ENCODE measurements at places on chromosomes 1 and 21.

DNA sequence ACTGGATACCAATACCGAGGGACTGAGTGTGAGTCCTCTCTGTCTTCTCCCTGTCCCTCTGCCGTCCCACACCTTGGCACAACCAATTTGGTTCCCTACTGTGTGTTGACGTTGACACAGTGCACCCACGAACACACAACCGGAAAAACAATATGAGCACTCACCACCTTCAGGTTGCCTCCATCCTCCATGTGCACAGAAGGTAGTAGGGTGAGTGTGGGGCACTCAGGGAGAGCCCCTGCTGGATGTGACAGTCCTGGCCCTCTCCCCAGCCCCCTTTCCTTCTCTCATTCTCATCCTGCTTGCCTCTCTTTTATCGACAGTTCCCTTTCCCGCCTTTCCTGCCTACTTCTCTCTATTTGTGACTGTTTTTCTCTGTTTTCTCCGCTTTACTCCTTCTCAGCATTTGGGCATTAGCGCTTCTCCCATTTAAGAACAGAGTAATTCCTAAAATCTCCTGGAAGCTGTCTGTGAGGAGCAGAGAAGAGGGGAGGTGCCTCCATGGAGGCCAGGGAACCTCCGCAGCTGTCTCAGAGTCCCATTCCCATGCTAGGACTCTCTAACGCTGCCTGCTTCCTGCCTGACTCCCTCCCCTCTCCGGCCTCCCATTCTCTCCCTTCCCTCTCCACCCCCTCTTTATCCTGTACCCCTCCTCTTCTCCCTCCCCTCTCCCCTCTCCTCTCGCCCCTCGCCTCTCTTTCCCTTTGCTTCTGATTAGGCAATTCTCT is 16.4 kb downstream of the CADM3 start:
- peak; percentile 33 for DNase-seq

DNA sequence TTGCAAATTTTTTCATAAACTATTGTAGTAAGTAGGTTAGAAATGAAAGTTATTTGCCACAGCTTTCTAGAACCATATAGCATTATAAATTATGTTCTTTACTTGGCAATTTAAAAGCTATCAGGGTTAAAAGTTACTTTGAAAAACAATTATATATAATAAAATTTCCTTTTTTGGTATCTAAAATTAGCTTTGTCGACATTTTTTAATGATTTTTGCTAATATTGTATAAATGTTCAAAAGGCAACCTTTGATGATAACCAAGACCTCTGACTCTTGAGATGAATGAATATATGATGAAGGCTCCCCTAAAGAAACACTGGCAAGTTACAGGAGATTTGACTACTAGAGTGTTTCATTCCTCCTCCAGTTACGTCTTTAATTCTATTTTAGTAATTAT is 121.2 kb downstream of the CDC42BPA start:
- DNase-seq: no peak

- DNase-seq: no peak
These were observed 4.3 kb downstream of the TRIM46 start for GRCh38 chr1:155177918-155178281.

DNA sequence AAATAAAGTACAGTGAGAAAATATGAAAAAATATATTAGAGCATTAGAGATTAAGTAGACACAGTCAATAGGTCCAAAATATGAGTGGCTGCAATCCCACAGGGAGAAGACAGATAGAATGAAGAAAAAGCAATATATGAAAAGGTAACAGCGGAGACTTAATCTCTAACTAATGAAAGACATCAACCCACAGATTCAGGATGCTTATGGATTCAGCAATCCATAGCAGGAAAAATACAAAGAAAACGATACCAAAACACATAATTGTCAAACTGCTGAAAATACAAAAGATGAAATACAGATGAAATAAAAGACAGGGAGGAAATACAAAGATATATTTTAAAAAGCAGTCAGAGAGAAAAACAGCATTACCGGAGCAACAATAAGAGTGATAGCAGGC is 56.7 kb upstream of the SLFNL1 start:
- no peak for DNase-seq

DNA sequence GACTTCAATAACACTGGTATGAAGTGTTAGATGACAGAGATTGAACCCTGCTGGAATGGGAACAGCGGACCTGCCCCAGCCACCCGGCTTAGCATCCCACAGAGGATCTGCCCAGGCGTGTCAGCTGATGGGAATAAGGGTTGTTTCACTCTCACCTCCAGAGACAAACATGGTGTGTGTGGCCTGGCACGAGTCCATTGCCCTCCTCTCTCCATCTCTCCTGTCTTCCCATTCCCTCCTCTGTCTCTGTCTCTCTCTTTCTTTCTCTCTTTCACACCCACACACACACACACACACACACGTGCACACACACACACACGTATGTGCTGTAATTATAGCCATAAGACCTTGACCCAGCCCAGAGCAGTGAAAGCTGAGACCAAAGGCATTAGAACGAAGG is 200.2 kb downstream of the HIVEP3 start:
- DNase-seq: no peak

DNA sequence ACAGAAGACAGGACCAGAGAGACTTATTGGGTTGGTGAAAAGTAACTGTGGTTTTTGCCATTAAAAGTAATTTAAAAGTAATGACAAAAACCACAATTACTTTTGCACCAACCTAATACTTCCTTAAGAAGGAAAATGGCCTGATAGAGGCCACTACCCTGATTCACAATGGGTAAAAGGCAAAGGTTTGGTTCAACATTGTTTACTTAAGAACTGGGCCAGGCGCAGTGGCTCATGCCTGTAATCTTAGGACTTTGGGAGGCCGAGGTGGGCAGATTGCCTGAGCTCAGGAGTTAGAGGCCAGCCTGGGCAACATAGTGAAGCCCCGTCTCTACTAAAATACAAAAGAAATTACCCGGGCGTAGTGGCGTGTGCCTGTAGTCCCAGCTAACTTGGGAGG is 48.2 kb upstream of the RCOR3 start:
- DNase-seq: no peak

DNA sequence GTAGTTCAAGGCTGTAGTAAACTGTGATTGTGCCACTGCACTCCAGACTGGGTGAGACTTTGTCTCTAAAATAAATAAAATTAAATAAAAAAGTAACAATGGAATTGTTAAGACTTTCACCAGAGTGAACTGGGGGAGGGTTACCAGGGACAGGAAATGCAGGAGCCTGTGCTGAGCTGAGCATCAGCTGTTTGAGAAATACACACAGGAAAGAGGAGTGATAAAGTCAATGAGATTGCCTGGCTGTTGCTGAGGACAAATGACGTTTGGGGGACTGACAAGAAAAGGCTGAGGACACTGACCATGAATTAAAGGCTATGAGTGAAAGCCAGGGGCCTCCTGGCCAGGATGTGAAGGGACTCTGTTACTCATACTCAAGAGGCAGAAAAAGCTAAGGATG is 226.3 kb downstream of the SETD4 start:
- no peak for DNase-seq

DNA sequence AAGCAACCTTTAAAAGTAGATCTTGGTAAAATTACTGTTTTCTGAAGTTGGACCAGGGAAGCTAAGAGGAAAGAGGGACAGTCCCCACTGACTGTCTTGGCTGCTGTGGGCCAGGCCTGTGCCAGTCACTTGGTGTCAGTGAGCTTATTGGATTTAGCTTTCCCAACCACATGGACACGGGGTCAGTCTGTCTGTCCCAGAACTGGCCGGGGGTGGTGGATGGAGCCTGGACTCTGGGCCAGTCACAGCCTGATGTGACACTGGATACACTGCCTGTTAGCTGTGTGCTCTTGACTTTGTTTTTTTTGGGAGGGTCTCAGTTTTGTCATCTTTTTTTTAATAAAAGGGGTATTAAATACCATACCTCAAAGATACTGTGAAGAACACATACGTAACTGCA is 96.7 kb downstream of the GALNT2 start:
- DNase-seq: no peak

- DNase-seq: no peak
These were observed 21.0 kb downstream of the KIF21B start for GRCh38 chr1:201002510-201002909.

DNA sequence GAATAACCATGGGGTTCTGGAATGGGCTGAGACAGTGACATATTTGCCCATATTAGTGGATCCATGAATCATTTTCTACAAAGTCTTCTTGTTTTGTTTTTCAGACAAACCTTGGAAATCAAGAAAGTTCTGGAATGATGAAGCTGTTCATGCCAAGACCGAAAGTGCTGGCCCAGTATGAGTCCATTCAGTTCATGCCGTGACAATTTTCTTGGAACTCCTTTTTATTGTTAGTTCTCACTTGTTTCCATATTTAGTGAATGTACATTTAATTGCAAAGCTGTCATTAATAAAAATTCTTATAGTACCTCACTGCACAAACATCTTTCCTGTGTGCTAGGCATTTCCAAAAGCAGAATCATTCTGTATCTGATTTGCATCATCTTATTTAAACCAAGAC is 100.6 kb upstream of the KCNJ15 start:
- DNase-seq: no peak

GRCh38 chr1:207647671-207648333 is 2.9 kb downstream of the CR1L start:
- no peak for DNase-seq

DNA sequence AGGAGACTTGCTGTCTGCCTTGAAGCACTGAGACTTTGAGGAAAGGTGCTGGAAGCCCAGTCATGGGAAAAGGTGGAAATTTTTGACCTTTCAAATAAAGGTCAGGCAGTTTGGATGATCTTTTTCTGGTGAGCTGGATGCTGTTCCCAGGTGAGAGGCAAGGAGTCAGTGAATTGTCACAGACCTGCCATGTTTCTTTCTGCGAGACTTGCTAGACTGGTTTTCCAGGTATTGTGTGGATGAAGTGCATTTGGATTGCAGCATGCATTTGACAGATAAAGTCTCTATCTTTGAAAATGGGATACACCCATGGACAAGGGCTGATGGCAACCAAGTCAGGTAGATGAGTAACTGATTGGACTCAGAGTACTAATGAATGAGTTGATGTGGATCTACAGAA is 65.7 kb upstream of the NHLH2 start:
- DNase-seq: no peak

- no peak for DNase-seq
These were observed 274.9 kb downstream of the RRAGC start for GRCh38 chr1:38584448-38585355.

DNA sequence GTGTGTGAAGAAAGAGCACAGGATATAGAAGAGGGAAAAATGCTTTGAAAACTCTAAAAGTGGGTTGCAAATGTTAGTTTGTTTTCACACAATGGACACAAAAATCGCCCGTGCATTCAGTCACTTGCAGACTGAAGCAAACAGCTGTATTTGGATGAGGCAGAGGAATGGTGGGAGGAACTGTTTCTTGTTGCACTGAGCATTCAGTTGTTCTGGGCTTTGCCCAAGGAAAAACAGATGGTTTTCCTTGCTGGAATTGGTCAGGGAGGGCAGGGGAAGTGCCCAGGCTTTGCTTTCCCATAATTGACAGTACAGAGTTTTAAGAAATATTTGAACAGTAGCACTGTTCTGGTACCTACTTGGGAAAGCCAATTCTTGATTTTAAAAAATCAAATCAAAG is 19.5 kb upstream of the WARS2 start:
- DNase-seq: no peak

DNA sequence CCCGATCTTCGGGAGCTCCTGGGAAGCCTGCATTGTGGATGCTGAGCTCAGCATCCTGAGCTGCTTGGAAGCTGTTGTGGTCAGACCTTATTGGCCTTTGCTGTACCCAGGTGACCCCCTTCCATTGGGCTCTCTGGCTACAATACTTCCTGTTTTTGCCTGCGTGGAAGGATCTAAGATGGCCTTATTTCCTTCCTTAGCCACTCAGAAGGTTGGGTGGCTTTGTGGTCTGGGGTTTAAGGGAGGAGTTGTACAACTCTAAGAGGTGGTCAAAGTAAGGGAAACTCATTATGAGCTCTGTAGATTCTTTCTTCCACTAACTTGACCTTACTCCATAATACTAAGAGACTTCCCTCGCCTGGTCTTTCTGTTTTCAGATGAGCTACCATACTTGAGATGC is 17.7 kb downstream of the PFKFB2 start:
- no peak for DNase-seq

DNA sequence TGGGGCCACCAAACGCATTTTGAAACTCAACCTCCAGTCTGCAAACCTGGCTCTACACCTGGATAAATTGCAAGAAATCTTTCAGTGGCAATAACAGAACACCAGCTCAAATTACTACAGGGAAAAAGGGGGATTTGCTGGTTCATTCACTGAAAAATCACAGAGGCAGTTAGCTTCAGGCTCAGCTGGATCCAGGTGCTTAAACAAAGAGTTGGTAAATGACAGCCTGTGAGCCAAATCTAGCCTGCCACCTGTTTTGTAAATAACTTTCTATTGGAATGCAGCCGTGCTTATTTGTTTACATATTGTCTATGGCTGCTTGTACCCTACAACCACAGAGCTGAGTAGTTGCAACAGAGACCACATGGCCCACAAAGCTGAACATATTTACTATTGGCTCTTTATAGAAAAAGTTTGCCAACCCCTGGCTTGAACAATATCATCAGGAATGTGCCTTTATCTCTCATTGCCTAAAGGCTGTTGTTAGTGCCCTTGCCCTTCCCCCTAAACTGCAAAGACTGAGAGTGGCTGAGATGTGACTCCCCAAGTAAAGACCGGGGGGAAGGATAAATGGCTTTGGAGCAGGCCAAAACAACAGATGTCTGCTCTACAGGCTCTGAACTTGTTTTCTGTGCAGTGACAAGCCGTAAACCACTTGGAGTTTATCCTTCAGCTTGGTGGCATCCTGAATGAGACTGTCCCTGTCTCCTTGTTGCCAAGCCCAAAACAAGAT is 21.5 kb upstream of the PTPRF start:
- DNase-seq: no peak

- DNase-seq: no peak
These were observed 2.0 kb upstream of the UBE2G2 start for GRCh38 chr21:44803651-44804050.

DNA sequence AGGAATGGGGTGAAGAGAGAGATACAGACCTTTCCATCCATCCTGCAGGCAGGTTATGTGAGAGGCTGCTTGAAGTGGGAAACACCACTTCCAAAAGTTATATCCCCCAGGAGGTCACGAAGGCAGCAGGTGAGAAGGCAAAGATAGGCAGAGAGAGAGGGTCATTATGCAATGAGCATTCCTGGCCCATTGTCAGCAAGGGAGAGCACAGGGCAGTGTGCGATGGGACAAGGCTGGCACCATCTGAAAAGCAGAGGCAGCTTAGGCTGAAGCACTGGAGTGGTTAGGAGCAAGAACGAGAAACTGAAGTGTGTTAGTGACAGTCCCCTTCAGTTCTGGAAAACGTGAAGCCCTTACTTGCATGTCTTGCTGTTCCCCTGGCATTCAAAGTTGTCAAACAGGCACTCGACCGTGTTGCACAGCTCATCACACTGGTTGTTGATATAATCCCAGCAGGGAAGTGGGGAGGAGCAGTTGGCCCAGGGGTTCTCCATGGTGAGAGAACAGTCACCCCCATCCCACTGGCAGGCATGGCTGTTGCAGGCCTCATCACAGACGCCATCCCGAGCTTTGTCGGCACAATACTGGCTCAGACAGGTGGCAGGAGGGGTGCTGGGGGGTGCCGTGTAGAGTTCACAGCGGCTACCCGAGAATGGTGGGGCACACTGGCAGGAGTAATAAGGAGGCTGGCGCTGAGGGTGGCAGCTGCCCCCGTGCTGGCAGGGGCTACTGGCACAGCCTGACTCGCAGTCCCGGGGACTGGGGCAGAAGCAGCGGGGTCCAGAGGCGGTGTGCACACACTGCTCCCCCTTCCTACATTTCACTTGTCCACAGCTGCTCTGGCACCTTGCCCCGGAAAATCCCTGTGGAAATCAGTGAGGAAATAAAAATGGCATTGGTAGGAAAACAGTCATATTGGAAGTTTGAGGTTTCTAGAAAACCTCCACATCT is 28.9 kb upstream of the ADAM30 start:
- DNase-seq: no peak
